ENCODE measurements at places on chromosomes 2 and 18. TPM values are rescaled to one million over a fixed set of nuclear protein-coding genes. Genes with fewer than 3 reads are reported as not detected.

DNA sequence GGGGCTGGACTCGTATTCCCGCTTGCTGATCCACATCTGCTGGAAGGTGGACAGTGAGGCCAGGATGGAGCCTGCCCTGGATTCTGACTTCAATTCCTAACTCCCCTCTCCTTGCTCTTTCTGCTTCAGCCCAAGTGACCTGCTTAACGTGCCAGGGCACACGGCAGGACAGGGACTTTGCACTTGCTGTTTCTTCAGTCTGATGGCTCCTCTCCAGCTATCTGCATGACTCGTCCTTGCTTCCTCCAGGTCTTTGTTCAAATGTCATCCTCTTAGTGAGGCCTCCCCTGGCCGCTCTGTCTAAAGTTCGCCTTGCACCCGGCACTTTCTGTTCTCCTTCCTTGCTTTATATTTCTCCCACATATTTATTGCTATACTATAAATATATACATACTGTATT, 357.6 kb downstream of the MTX2 start:
- no peaks in the 10 kb centered on the region for H3K36me3 ChIP-seq
- no peak overlapping the region for H3K4me3 ChIP-seq
- no peak overlapping the region for H3K27ac ChIP-seq
- peaks cover 60% of the 10 kb centered on the region for H3K27me3 ChIP-seq
- no peak for DNase-seq
- H3K4me1 ChIP-seq, result no peaks in the 10 kb centered on the region

DNA sequence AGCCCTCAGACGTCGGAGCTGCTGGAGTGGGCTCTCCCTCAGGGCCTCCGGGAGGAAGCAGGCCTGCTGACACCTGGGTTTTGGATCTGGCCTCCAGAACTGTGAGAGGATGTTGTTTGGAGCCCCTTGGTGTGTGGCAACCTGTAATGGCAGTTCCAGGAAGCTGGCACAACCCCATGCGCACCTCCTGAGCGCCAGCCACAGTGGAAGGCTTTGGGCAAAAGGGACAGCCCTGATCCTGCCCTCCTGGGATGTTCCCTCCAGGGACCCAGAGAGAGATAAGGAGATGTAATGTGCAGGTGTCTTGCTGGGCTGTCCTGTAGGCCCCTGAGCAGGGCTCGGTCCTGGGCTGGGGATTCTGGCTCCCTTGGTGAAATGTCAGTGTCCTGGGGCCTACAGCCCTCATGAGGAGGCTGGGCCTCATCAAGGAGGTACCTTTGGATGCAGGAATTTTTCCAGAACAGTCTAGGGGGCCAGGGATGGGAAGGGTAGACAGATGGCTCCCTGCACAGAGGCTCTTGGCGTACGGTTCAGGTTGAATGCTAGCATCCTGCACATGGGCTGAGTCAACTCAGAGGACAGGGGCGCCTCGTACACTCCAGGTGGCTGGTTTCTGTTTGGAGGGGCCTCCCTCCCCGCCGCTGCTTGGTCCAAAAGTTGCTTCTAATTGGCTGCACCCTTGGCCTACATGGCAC, 61.1 kb downstream of the ASB1 start:
- no peak overlapping the region for H3K27ac ChIP-seq
- no peaks in the 10 kb centered on the region for H3K36me3 ChIP-seq
- no peak for DNase-seq
- H3K4me3 ChIP-seq, result no peak overlapping the region

GRCh38 chr2:19674051-19675002, 227.5 kb downstream of the TTC32 start:
- DNase-seq, result no peak
- no peaks in the 10 kb centered on the region for H3K4me1 ChIP-seq
- no peaks in the 10 kb centered on the region for H3K36me3 ChIP-seq
- H3K27ac ChIP-seq, result no peak overlapping the region
- H3K4me3 ChIP-seq, result no peak overlapping the region
- H3K27me3 ChIP-seq, result peaks cover 19% of the 10 kb centered on the region

DNA sequence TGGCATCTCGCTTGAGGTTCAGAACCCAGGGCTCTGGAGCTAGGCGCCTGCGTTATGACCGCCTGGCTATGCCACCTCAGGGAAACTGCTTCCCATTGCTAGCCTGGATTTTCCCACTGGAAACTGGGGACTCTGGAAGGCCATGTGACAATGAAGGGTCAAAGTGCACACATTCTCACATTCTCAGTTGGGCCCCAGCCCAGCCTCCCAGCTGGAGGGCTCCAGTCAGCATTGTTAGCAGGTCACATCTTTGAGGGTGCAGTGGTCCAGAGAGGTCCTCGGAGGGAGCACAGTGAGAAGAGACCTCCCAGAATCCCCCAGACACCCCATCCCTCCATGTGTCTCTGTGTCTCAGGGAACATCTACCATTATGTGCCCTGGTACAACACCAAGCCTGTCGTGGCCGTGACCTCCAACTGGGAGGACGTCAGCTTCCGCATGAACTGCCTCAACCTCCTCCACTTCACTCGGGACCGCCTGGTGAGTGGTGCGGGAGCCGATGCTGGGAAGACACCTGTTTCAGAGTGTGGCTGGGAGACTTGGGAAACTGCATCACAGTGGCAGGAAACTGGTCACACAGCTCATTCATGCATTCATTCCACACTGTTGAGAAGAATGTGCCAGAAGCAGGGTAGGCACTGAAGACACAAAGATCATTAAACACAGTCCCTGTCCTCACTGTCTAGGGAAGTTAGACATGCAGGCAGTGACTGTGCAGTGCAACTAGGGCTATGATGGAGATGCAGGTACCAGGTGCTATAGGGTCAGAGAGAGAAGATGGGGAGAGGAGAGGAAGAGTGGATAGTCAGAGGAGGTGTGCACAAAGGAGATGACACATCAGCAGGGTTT, 41.6 kb downstream of the FER1L5 start:
- no peaks in the 10 kb centered on the region for H3K4me1 ChIP-seq
- peak; percentile 40 for DNase-seq
- no peak overlapping the region for H3K27ac ChIP-seq
- H3K4me3 ChIP-seq, result no peak overlapping the region

- peak; percentile 55 for DNase-seq
- no peaks in the 10 kb centered on the region for H3K36me3 ChIP-seq
- no peak overlapping the region for H3K4me3 ChIP-seq
- H3K27ac ChIP-seq, result no peak overlapping the region
Observed at GRCh38 chr18:45384137-45384961, 230.9 kb upstream of the SLC14A2 start.

GRCh38 chr2:29080886-29081743, 6.8 kb upstream of the PCARE start:
- no peak overlapping the region for H3K4me3 ChIP-seq
- no peaks in the 10 kb centered on the region for H3K27me3 ChIP-seq
- peak; percentile 11 for DNase-seq
- H3K27ac ChIP-seq, result no peak overlapping the region
- H3K36me3 ChIP-seq, result peaks cover 4% of the 10 kb centered on the region

DNA sequence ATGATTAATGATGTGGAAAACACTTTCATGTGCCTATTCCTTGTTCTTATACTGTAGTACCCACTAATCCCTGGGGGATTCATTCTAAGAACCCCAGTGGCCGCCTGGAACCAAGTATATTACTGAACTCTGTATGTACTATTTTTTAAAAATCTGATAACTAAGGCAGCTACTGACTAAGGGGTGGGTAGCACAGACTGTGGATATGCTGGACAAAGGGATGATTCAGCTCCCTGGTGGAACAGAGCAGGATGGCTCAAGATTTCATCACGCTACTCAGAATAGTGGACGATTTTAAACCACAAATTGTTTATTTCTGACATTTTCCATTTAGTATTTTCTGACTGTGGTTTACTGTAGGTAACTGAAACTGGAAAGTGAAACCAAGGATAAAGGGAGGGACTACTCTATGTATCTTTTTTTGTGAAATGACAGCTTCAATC, 41.8 kb upstream of the CDC42EP3 start:
- peaks cover 35% of the 10 kb centered on the region for H3K4me1 ChIP-seq
- peak; percentile 44 for DNase-seq
- H3K27me3 ChIP-seq, result no peaks in the 10 kb centered on the region
- peak overlapping the region; percentile 73 for H3K27ac ChIP-seq
- peaks cover 24% of the 10 kb centered on the region for H3K36me3 ChIP-seq
- no peak overlapping the region for H3K4me3 ChIP-seq

The DTNB gene
- 23.7 TPM for total RNA-seq

The C18orf54 gene
- 13.9 TPM for total RNA-seq

The WIPF1 gene
- total RNA-seq, result 465 TPM

The SLC5A7 gene
- not detected for total RNA-seq

The LAMA1 gene
- total RNA-seq, result not detected

The LYG2 gene
- total RNA-seq, result not detected

The PROKR1 gene
- not detected for total RNA-seq

Data from activated CD8-positive, alpha-beta memory T cell treated with anti-CD3 and anti-CD28 coated beads, Interleukin-2, amount 10 ng/mL, durations not matched to agents 7 days and 5 days (primary cell).